ENCODE measurements at places on chromosomes 4 and X.
A peak's percentile ranks its signal among the peaks of the same experiment; 100 is the strongest.

DNA sequence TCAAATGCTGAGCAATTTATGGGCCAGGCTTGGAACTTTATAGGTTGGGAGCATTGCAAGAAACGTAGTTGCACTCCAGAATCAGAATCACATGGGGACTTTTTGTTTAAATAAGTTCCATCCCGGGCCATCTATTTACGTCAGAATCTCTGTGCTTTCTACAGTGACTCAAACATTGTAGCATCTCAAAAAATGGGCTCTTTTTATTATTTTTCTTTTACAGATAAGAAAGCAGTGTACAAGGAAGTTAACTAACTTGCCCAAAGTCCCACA lies 10.2 kb downstream of the CC2D2A start:
- no peak for DNase-seq

- DNase-seq, result peak; percentile 72
These were observed at the start of gene GABRA4 for GRCh38 chr4:46993075-46994006. Gene GABRA4 (minus strand): TSS chr4:46993581. CDS start chr4:46993424, 157 bp downstream.

- no peak for DNase-seq
These were observed 18.2 kb upstream of the RASL11B start for GRCh38 chr4:52843958-52844357.

- DNase-seq, result no peak
These were observed 18.6 kb downstream of the NSG1 start for GRCh38 chr4:4405358-4405962.

DNA sequence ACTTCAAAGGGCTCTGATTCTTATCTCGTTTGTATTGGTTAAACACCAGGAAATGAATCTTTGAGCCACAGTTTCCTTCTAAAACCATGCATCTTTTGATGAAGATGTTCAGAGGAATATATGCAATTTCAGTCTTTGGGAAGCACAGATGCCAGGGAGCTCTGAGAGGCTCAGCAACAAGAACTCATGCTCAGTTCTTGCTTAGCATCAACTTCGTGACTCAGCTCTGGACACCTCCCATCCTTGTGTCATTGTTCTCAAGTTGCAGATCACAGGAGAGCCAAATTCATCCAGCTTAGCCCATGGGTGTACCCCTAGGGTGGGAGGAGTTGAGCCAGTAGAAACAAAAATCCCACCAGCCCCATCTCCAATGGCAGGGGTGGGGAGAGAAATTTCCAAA lies 219.6 kb upstream of the MAOA start:
- DNase-seq, result no peak

GRCh38 chr4:171814545-171814944 lies 1.3 kb downstream of the GALNTL6 start:
- DNase-seq, result no peak

DNA sequence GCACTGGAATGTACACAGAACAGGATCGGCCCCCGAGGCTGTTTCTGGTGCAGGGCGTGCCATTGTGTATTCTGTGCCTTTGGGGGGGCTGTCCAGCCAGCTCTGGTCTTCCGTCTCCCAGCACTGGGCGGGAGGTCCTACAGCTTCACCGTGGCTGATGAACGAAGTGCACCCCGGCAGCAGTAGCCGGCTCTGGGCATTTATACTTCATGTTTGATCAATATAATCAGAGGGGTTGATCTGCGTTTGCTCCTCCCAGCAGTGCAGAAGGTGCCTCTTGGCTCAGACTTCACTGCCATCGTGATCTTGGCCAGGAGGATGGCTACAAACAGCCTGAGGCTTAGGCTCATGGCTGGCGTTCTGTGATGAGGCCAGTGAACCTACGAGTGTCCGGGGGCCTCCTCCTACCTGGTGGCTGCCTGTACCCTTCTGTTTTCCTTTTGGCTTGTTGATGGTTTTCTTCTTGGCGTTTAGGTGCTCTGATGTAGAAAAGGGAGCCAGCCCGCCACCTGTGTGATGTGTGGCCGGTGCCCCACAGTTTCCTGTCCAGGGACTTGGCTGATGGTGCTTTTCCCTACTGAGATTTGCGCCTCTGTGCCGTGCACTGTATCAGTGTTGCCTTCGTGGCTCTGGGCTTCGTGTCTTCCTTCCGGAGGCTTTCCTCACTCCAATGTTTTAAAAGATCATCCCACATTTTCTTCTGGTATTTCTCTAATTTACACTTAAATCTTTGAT lies 31.2 kb upstream of the HGFAC start:
- no peak for DNase-seq

DNA sequence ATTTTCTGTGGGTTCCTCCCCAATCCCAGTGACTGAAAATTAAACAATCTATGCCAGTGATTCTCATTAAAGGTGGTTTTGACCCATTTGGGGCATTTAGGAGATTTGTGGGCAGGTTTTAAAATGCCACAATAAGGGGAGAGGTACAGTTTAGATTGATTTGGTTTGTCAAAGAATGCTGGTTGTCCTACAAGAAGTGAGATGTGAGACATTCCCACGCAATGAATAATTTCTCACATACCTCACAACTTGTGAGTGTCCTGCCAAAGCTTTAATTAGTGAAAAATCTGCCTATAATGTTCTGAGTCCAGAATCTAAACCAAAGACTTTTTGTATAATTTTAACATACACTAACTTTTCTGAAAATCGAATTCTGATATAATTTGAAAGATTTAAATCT lies 199.4 kb downstream of the MAPK10 start:
- no peak for DNase-seq

DNA sequence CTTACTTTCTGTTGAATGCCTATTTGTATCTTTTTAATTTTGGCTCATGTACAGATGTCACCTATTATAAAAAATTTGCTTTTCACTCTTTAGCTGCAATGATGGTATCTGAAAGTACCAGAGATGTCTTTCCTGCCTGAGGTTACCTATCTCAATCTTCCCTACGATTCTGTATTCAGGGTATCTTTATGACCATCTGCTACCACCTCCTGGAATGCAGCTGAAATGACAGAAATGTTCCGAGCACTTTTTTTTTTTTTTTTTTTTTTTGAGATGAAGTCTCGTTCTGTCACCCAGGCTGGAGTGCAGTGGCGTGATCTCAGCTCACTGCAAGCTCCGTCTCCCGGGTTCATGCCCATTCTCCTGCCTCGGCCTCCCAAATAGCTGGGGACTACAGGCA lies 136.4 kb downstream of the REPS2 start:
- no peak for DNase-seq

DNA sequence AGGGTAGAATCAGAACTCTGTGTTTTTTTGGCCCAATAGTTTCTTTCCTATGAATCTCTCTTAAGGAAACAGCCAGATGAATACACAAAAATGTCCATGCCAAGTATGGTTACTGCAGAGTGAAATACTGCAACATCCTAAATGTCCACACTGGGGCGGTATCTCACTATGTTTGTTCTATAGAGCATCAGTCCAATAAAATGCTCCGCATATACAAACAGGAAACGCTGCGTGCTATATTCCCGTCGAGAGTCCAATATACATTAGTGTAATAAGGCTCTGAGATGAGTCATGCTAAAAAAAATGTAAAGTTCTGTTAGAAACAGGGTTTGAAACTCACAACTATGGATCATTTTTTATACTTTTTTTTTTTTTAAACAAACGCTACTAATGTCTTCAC lies 72.9 kb upstream of the ENOX2 start:
- DNase-seq, result no peak

GRCh38 chr4:156778093-156778492 lies 193.5 kb downstream of the PDGFC start:
- DNase-seq, result no peak

DNA sequence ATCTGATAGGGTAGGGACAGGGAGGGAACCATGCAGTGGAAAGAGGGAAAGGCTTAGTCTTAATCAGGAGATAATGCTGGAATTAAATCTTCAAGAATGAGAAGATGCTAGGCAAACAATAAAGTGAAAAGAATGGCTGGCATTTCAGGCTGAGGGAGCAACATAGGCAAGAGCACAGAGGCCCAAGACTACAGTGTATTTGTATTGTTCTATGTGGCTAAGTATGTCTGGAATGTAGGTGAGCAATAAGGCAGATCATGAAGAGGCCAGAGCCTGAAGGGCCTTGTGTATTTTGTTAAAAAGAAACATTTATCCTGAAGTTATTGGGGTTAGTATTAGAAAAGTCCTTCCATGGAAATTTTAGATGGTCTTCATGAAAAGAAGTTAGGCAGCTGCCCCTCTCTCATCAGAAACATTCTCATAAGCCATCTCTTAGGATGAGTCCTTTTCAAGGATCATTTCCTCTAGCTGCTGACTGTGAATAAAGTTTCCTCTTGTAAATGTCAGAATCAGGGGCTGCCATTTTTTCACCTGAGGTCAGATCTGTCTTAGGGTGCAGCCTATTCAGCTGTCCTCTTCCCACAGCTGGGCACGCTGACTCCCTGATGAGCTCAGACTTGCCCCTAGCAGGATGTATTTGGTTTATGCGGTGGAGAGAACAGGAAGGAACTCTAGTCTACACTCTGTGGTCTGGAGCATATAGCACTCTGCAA lies 46.3 kb downstream of the ATP10D start:
- DNase-seq, result peak; percentile 34

- DNase-seq, result no peak
These were observed 234.5 kb upstream of the SLIT2 start for GRCh38 chr4:20017070-20017776.

DNA sequence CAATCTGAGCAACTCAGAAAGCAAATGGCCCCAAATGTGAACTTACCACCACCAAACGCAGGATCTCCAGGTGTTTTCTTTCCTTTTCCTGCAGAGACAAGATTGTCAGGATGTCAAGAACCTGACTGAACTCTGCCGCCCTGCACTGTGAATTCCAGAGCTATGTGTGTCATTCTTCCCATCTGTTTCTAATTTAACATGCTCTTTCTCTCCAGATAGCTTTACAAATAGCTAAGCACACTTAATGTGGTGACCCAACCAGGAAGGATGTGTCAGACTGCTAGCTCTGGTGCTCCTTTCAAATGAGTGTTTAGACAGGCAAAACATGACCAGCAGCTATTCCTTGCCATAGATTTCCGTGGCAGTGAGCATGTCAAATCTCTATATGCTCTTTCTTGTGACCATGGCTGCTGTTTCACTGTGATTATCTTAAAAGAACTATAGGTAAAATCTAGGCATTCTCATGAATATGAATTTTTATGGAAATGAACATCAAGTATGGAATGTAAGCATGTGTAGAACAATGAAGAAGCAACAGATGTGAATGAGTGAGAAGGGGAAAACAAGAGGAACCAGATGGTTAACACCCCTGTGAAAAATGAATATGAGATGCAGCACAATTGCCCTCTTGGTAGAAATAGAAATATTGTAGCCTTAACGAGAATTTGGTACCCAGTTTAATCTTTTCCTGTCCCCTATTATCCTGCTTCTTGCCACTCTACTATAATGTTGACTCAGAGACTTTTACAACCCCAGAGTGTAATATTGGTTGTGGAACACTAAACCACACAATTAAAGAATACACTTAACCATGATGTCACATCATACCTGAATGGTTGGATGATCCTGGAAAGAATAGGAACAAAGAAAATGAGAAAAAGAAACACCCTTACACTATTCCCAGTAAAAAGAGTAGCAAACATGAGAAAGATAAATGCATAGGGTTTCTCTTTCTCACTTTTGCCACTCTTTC lies 247.8 kb upstream of the DKK2 start:
- DNase-seq, result no peak

GRCh38 chr4:38233727-38234480 lies 273.7 kb downstream of the PTTG2 start:
- DNase-seq, result no peak

DNA sequence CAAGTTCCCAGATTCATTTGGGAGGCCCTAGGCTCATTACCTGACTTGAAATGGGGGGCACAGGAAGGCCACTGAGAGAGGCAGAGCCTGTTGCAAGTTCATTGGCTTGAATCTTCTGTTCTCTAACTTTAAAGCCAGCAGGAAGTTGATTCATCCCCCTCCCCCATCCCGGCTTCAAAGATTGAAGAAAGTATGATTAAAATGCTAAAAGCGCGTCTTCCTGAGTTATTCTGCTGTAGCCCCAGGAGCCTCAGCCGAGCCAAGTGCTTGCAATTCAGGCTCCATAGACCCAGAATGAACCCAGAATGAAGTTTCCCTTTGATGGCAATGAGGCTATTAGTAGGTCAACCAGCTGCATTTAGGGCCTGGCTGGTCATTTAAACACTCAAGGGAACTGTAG lies 14.7 kb downstream of the CHST7 start:
- DNase-seq, result no peak

GRCh38 chr4:131459430-131460101 lies 1689.5 kb upstream of the PCDH10 start:
- DNase-seq, result no peak

GRCh38 chrX:121570072-121570841 lies 522.8 kb downstream of the GLUD2 start:
- no peak for DNase-seq

DNA sequence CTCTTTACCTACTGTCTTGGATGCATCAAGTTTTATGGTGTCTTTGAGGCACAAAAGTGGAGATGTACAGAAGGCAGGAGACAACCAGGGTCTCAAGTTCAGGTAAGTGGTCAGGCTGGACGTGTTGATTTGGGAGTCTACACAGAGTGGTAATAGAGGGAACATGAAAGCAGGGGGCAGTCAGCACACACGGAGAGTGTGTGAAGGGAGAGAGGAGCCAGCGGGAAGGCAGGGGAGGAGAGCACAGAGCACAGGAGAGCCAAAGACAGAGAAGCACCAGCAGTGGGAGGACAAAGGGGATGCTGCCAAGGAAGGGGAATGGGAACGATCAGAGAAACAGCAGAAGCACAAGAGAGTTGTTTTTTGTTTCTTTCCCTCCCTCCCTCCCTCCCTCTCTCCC lies 32.9 kb downstream of the TMEM150C start:
- no peak for DNase-seq

DNA sequence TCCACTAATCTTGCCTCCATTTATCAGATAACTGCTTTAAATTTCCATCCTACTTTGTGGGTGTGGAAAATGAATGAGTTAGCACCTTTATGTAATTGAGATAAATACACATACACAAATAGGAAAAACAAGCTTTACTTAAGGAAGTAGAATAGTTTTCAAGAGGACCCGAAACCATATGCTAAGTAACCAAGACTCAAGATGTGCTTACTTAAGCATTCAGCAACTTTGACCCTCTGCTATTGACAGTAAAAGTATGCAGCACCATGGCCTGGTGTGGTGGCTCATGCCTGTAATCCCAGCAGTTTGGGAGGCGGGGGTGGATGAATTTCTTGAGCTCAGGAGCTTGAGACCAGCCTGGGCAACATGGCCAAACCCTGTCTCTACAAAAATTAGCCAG lies 29.9 kb downstream of the RNF175 start:
- DNase-seq, result no peak

DNA sequence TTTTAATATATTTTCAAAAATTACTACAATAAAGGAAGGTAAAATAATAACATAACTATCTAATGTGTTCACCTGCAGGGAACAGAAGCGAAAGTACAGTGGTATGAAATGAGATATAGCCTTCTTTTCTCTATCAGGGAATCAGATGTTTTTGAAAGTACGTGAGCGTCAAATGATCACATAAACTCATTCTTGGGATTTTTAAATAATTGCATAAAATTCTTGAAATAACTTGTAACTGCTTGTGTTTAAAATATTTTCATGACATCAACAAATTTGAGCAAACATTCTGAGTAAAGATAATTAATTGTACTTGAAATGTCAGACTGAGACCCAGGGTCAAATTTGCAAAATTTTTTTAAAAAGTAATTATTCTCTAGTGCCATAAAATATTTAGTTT lies 193.5 kb upstream of the NEIL3 start:
- DNase-seq, result no peak

All from occipital lobe (tissue), 3 donors.